Endothelial cell (in vitro differentiated cells): ENCODE measurements at places on chromosomes 5 and 9.

- no peak for DNase-seq
Observed at GRCh38 chr9:129840034-129840433, 4.8 kb downstream of the USP20 start.

DNA sequence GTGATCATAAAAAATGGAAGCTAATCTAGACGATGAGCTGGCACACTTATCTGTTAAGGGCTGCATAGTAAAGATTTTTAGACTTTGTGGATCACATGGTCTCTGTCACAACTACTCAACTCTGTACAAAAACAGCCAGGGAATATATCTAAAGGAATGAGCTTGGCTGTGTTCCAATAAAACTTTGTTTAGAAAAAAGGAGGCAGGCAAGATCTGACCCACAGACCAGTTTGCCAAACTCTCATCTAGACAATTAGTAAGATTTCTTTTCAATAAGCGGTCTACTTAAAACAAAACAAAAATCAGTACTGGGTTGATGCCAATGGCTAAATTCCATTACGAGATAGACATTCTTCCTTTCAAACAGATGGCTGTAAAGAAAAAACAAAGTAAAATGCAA lies 53.0 kb upstream of the RETREG1 start:
- DNase-seq, result no peak

DNA sequence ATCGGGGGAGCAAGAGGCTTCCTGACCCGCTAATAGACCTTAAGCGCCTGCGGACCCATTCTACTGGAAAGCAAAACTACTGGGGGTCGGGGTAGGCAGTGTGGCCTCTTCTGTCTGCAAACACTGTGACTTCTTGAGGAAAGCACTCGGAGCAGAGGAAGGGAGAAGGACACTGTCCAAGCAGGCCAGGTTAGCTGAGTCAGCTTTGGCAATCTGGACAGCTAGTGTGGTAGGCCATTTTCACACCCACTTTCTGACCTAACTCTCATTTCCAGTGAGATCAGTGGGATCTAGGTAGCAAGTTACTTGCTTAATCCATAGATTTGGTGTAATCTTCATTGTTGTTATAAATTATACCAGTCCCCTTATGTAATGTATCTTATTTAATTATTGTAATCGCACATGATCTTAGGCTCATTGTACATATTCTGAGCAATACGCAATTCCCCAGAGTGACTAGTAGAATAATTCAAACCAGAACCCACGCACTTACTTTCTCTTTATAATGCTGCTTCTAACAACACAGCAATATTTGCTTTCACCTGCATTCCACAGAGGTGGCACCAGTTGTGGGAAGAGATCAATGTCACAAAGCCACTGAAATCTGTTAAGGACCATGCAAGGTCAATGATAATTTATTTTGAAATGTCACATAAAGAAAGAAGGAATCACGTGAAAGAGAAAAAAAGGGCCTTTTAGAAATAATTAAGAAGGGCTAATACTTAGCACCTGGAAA lies 82.9 kb downstream of the NREP start:
- DNase-seq, result no peak

DNA sequence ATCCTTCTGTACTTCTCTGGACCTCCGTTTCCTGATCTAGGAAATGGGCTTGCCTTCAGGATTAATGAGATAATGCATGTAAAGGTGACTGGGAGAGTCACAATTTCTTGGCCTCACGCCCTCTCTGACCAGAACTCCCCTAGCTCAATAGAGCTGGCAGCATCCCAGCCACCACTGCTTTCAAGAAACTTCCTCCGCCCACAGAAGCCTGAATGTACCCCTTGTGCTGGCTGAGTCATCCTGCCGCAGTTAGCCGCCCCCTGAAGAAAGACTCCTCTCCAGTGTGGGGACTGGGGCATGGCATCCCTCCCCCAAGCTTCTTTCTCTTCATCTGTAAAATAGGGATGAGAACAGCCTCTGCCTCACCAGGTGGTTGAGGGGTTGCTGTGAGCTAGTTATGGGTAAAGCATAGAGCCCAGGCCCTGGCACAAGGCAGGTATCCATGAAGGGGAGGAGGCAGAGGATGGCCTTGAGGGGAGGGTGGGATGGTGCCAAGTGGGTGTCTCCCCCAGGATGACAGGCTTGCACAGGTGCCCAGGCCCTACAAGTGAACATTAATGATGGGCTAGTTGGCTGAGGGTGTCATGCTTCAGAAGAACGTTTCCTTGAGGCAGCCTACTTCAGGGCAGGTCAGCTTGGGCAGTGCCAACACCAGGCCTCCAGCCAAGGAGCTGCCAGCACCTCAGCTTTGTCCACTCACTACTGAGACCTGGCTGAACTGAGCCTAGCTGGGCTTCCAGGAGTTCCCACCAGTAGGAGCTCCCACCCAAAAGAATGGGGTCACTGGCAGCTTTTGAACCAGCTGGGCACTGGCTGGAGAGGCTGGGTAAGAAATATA lies 3.4 kb downstream of the PDLIM4 start:
- peak; percentile 1 for DNase-seq

DNA sequence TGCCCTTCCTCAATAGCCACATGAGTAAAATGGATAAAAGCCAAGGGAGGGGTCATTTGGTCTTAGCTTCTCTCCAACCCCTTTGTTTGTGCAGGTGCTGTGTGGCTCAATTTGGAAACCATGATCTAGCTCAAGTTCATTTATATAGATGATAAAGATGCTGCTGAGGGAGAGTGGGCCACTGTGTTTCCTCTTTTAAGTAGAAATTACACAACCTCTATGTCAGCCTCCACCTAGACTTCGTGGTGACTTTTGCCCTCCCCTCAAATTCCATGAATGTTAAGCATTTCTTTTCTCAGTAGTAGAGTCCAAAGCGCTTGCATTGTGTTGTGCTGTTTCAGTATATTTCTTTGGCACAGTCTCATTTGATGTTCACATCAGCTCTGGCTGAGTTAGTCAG lies 241.4 kb downstream of the ARHGAP26 start:
- no peak for DNase-seq

- no peak for DNase-seq
Observed at GRCh38 chr9:127711226-127711701, 4.2 kb downstream of the PTRH1 start.

DNA sequence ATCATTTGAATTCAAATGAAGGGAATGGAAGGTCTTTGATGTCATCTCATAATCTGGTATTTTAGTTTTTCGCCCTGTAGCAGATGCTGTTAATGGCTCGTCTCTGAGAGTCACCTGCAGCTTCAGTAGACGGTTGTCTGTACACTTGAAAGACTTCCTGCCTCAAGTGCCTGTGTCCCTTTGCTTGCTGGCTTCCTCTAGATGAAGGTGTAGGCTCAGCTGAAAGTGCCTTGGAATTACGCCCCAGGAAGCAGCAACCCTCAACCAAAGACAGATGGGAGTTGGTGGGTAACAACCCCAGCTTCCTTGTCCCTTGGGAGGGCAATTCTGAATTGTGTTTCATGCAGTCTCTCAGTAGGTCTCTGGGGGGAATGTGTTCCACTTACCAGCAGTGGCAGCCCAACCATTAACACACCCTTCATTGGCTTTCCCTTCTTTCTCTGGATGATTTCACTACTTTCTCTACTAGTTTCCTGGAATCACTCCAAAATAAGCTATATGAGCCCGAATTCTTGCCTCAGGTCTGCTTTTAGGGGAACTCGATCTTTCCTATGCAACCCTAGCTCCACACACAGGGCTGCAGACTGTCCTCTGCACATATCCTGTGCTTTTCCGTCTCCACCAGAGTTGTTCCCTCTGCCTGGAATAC lies 395.6 kb downstream of the DMAC1 start:
- no peak for DNase-seq

DNA sequence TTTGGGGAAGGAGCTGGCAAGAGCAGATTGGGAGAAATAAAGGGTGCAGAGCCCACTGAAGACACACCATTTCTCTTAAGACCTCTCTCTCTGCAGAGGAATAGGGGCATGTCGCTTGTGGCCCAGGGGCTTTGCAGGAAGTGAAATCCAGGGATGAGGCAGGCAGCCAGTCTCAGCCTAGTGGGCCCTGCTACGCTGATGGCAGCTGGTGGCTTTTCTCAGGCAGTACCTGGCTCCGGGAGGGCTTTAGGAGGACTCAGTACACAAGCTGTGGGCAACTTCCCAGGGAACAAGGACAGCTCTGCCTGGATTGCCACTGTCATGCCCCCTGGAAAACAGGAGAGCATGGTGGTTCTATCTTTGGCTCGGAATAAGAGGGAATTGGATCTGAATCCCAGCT lies 76.2 kb upstream of the NEURL1B start:
- no peak for DNase-seq

GRCh38 chr9:95770653-95771131 lies 104.8 kb upstream of the ERCC6L2 start:
- no peak for DNase-seq
